Left ventricle myocardium superior (tissue), 1 donor: ENCODE measurements at places on chromosomes 2 and 18. TPM values are rescaled to one million over a fixed set of nuclear protein-coding genes. Genes with fewer than 3 reads are reported as not detected.

The CPS1 gene
- 3.1 TPM for total RNA-seq

GRCh38 chr2:129957891-129958290 lies 21.6 kb upstream of the RAB6C start:
- no peak for DNase-seq

The ORC2 gene
- 26.1 TPM for total RNA-seq

DNA sequence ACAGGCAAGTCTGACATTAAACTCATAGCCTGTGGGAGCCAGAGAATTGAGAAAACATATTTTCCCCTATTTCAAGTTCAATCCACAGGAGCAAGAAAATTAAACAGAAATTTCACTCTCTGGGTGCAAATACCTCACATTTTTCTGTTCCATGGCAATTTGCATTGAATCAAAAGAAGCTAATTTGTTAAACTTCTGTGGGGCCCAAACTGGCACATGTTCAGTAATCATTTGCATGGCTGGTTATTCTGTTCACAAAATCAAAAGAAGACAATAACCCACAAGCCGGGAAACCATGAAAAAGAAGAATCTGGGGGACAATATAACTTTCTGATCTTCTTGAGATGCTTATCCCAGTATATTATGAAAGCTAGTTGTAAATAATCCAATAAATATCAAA lies 363.1 kb downstream of the LRP1B start:
- no peak for DNase-seq

DNA sequence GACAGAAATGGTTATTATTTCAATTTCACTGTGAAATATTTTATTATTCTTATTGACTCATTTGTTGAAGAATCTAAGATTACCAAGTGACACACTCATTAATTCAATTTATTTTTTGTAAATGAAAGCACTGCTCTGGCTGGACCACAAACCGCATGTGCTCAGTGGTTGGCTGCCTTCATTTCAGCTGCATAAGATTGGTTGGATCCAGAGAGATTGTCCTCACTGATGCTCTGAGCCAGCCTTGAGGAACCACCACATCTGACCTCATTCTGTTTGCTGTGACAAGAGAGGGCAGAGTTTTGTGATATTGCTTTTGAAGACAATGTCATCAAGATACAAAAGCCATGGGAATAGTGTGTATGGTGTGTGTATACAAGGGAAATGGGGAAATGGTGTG lies 192.1 kb downstream of the CYRIA start:
- no peak for DNase-seq

GRCh38 chr2:161199912-161200701 lies 39.9 kb downstream of the TANK start:
- no peak for DNase-seq

GRCh38 chr2:178069551-178069950 lies 3.0 kb downstream of the PDE11A start:
- no peak for DNase-seq

- no peak for DNase-seq
Measured at GRCh38 chr18:6376433-6377229, 38.1 kb downstream of the L3MBTL4 start.

GRCh38 chr18:7840411-7840810 lies 273.3 kb downstream of the PTPRM start:
- DNase-seq, result no peak

DNA sequence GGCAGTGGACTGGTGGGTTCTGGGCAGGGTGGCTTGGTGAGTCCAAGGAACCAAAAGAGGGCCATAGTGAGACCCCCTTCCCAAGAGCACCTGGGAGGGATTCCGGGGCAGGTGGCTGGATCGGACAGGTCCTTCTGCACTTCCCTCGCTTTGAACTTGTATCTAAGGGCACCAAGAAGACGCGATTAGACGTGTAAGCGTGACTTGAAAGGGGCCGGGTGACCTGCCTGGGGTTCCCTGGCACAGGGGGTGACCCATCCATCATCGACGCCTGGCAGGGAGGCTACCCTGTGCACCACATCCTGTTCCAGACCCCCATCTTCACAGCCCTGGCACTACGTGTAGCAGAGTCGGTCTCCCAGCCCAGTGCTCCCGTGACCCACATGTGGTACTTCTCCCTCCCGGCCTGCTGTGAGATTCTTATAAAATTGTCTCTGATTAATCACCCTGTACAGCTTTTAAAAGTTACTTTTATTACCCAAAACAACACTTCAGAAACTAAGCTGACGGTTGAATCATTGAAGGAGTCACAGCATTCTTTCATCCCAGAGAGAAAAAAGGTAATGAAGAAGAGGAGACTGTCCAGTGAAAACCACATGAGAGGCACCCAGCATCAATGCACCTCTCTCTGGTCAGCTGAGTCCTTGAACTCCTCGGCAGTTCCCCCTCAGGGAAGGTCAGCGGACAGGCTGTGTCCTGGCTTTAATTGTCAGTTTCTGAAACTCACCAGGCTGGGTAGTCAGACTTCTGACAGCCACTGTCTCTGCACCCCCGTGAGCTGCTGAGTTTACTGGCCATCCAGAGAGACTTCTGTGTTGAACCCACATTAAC lies 13.0 kb downstream of the SH3BP4 start:
- no peak for DNase-seq

The CDK5R2 gene
- not detected for total RNA-seq

DNA sequence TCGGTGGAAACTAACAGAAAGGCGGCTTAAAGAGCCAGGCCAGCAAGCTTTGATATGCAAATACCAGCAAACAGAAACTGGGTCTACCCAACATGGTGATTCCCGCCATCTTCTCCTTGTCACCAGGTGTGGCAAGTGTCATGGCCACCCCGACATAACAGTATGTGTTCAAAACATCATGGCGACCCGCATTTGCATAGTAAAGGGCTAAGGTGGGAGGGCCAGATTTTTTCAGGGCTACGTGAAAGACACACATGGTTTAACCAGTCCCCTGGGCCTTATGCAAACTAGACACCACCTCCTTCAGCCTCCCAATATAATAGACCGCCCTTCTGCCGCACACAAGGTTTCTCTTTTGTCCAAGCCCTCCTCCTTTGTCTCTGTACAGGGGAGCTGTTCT lies 260.4 kb downstream of the METTL4 start:
- no peak for DNase-seq

DNA sequence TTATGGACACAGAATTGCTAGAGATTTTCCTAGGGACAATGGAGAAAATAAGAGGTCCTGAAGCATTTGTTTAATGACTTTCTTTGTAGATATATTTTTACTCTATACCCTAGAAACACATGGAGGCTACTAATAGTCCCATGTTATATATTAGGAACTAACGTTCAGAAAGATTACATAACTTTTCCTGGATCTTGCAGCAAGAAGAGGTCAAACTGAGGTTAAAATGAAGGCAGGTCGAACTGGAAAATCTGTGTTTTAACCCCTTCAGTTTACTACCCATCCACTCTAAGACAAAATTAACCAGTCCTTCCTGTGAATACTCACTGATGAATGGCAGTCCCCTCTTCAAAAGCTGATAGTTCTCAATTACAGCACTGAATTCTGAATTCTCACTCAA lies 1415.8 kb upstream of the CELF4 start:
- no peak for DNase-seq

GRCh38 chr2:203669820-203670219 lies 36.6 kb upstream of the CD28 start:
- DNase-seq, result no peak

- DNase-seq, result peak; percentile 30
Measured at GRCh38 chr18:48769006-48769636, 181.6 kb downstream of the SMAD7 start.

The IL1RL2 gene
- total RNA-seq, result not detected

DNA sequence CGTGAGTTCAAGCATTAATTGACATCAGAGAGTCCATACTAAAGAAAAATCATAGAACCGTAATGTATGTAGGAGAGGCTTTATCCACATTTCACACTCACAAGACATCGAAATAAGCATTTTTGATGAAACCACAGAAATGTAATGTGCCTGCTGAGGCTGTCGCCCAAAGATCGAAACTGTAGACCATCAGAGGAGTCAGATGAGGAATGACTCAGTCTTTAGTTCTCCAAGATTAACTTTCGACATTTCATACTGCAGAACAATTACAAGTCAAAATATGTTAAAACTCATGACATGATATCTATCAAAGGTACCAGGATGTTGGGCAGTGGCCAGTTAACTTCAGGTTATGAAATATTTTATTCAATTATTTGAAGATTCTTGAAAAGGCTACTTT lies 79.6 kb downstream of the RAB31 start:
- DNase-seq, result no peak

The KLHL29 gene
- total RNA-seq, result 0.69 TPM

The SP5 gene
- 0.12 TPM for total RNA-seq

The ARL5A gene
- total RNA-seq, result 60.7 TPM

The LHCGR gene
- total RNA-seq, result 0.10 TPM

GRCh38 chr2:61275575-61276184 lies 113.7 kb downstream of the C2orf74 start:
- DNase-seq, result no peak

- DNase-seq, result no peak
Measured at GRCh38 chr2:240622060-240622411, 3.2 kb upstream of the GPR35 start.

- DNase-seq, result peak; percentile 43
Measured at GRCh38 chr2:16218625-16219024, 278.3 kb downstream of the MYCN start.

DNA sequence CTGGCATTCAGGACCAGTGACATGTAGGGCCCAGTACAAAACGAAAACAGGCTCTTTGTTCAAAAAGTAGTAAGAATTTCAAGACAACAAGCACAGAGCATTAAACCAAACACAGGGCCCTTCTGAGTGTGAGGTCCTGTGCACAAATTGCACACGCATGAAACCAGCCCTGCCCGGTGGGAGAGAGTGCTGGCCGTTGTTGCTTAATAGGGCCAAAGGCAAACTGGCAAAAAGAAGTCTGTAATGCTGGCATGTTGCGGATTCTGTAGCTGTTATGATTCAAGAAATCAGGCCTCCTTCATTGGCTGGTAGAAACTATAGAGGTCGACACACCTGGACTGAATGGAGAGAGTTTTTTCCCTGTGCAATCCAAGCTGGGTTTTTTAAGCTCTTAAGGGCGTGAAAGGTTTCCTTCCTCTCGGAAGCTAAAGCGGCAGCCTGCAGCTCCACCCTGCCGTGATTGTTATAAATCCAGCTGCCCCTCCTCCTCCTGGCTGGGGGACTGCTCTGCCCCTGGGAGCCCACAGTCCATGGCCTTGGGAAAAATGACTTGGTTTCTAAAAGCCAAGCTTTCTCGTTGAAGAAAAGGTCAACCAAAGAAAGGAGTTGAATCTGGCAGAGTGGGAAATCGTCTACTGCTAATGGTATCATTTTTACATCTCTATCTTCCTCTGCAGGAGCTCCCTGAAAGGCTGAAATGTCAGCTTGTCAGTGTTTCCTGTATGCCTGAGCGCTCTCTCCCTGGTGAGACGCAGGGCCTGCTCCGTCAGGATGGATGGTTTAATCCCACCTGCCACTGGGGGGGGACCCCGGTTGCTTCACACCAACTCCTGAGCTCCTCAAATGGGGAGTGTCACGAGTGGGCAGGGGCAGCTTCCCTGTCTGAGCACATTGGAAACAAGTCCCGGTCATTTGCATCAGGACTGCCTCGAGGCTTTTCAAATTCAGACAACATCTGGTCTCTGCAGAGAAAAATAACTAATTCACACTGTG lies 143.6 kb downstream of the ALPK2 start:
- DNase-seq, result no peak

The MBP gene
- total RNA-seq, result 32.7 TPM

- DNase-seq, result no peak
Measured at GRCh38 chr2:33142810-33143209, 196.1 kb downstream of the LTBP1 start.

DNA sequence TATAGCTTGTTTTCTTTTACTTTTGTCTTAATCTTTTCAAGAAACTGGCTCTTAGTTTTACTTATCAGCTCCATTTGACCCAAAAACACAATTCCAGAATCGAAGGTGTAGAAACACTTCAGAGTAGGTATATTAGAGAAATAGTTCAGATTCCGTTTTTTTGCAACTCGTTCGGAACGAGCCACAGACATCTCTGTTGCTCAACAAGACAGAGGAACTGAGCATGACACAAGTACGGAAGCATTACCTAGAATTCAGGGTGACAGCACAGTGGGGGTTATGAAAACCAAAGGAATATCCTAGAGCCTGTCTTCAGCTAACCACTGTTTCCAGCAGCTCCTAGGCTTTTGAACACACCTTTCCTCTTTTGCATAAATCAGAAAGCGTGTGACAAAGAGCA lies 5.0 kb downstream of the HRH4 start:
- DNase-seq, result no peak

The HES6 gene
- total RNA-seq, result 2.7 TPM

DNA sequence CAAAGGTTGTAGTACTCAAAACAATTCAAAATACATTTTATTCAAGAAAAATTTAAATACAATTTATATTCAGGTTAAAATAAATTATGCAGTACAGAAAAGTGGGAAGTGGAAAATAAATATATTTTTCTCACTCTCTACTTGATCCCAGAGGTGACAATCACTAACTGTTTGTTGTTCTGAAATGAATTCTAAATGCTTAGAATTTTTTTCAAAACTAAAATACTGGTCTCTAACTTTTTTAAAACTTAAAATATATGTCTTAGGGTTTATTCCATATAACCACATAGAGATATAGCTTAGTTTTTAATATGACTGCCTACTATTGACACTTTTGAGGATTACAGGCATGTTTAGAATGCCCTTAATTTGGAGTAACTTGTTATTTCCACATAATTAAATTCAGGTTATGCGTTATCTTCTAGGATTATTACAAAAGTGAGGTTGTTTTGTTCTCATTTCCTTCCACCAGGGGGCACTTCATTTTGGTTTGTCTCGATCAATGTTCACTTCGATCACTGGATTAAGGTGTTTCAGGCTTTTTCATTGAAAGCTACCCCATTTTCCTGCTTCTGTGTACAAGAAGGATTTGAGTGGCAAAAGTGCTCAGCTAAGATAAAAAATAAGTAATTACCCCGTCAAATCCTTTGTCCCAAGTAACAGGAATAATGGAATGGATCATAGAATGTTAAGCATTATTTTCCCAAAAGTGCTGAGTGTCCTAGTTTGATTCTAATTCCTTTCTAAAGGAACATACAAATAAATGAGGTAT lies 27.1 kb upstream of the TFPI start:
- no peak for DNase-seq

The C2orf72 gene
- total RNA-seq, result 0.07 TPM

GRCh38 chr18:13528739-13529392 lies 197.5 kb downstream of the FAM210A start:
- no peak for DNase-seq

DNA sequence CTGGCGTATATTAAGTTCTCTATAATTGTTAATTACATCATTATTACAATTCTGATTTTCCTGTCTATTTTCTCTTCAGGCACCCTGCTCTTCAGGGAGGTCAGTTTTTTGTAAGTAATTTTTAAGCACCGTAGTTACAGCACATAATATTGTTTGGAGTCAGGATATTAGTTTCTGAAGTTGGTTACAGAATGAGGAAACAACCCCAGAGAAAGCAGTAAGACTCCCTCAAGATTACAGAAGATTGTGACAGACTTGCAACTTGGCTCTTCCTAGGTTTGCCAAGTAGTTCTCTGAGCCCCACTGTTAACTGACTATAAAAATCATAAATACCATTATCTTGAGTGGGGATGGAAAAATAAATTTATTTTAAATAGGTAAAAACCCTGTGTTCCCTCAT lies 921 bp downstream of the RPE start:
- no peak for DNase-seq
